ENCODE measurements at places on chromosomes 3 and 15.

GRCh38 chr3:10157031-10157430 is 7.7 kb upstream of the IRAK2 start:
- no peak for DNase-seq

DNA sequence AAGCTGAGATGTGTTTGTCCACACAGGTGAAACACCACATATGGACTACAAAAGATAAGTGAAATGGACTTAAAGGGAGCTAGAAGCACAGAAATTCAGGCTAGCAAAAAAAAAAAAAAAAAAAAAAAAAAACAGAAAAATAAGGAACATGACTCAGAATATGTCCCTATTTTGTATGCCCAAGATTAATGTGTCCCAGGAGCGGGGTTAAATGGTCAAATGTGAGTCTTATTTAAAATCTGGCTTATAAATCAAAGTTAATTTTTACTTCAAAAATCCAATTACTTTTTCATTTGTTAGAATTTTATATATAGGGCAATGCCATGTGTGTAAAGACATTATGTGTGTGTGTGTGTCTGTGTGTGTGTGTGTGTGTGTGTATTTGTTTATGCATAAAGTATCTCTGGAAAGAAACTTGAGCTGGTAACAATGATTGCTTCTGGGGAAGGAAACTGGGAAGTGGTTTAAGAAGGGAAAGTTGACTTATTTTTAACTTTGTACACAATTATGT is 986.5 kb downstream of the ROBO2 start:
- DNase-seq: no peak

GRCh38 chr3:143840636-143841035 is 7.6 kb downstream of the SLC9A9 start:
- DNase-seq: no peak

DNA sequence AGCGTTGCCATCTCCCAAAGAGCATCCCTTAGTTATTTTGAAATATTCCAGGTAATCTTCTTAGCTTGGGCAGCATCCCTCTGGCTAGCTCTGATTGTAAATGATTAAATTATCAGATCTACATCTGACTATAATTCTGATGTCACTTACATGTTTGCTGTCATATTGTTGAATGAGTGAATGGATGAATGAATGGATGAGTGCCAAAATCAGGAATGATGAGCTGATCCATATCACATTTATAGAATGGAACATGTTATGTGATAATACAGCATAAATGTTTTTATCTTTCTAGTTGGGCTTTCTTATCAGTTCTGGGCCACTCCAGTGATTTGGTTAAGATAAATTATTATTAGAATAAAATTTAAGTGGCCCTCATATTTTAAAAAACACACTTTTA is 14.0 kb downstream of the FAN1 start:
- DNase-seq: no peak

GRCh38 chr3:197680955-197681521 is 55.7 kb downstream of the RUBCN start:
- DNase-seq: no peak

GRCh38 chr3:129625072-129625874 is 18.8 kb upstream of the PLXND1 start:
- peak; percentile 21 for DNase-seq

GRCh38 chr3:14497321-14497720 is 42.8 kb downstream of the GRIP2 start:
- no peak for DNase-seq

- DNase-seq: no peak
Observed at GRCh38 chr15:51161491-51162220, 67.0 kb upstream of the TNFAIP8L3 start.

DNA sequence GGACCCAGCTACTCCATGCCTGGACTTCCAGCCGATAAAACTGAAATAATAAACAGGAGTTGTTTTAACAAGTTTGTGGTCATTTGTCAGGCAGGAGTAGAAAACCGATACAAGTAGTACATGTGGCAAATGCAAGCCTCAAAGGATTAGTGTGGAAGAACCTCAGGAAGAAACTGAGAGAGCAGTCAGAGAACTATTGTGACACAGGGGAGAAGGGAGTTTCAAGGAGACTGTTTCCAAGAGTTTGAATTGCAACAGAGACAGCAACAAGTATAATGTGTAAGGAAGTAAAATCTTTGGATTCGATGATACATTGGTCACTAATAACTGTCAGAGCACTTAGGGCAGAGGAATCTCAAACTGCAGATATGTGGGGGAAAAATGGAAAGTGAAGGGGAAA is 450.6 kb upstream of the ARHGEF26 start:
- no peak for DNase-seq

GRCh38 chr15:56534728-56535127 is 69.8 kb upstream of the MNS1 start:
- DNase-seq: no peak

- no peak for DNase-seq
Observed at GRCh38 chr3:2950159-2950558, 160.0 kb downstream of the IL5RA start.

GRCh38 chr3:149258298-149258697 is 36.7 kb upstream of the CP start:
- DNase-seq: no peak

DNA sequence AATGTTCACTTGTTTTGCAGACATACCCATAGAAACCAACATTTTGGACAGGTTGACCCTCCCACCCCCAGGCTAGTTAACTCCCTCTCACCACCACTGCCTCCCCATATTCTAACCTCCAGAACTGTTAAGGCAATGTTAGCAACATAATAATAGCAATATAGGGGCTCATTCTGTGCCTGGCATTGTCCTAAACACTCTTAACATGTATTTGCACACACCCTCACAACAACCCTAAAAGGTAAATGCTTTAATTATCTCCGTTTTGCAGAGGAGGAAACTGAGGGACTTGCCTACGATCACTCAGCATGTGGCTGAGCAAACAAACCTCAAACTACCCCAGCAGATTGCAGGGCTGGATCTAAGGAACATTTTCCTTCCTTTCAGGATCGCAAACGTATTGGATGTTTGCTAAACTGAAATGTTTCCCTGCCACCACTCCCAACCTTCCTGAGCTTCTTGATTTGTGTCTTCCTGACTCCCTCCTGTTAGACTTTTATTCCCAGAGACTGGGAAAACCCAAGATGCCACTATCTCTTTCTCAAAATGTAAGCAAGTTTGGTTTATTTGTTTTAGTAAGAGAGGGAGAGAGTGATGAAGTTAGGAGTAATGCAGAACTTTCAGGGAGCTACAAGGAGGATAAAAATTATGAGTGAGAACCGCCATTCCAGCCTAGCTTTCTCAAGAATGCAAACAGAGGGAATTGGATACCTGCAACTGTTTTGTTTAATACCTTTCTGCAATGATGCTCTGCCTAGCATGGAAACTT is 1.3 kb downstream of the SCG5 start:
- no peak for DNase-seq

GRCh38 chr3:133901083-133901482 is 5.4 kb upstream of the RAB6B start:
- no peak for DNase-seq

GRCh38 chr3:151166161-151166560 is 36.9 kb downstream of the GPR171 start:
- DNase-seq: no peak

- DNase-seq: no peak
Observed at GRCh38 chr3:172132721-172133311, 93.4 kb downstream of the FNDC3B start.

GRCh38 chr3:8632402-8633237 is 12.0 kb downstream of the SSUH2 start:
- DNase-seq: no peak

DNA sequence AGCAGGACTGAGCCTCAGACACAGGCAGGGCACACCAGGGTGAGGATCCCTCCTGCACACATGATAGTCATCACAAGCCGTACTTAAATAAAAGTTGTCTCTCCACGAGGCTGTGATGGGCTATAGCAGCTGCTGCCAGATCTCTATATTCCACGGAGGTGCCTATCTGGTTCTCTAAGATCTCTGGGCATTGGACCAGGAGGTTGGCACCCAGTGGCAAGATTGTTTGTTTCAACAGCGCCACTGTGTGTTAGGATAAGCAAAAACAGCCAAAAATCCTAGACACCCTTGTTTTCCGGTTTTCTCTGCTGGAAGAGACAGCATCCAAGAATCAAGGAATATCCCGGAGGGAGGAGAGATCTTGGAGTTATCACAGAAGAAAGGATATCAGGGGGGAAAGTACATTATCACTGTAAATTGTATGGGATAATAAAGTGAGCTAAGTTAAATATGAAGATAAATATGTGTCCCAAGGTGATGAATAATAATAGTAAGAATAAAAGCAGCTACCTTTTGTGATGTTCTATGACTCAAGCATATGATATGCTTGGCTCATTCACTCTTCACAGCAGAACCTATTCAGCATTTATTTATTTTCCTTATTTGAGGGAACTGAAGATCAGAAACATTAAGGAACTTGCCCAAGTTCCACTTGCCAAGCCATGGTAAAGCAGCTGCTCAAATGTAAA is 90.6 kb upstream of the AKAP13 start:
- no peak for DNase-seq
